ENCODE measurements at places on chromosomes 1 and 21.

DNA sequence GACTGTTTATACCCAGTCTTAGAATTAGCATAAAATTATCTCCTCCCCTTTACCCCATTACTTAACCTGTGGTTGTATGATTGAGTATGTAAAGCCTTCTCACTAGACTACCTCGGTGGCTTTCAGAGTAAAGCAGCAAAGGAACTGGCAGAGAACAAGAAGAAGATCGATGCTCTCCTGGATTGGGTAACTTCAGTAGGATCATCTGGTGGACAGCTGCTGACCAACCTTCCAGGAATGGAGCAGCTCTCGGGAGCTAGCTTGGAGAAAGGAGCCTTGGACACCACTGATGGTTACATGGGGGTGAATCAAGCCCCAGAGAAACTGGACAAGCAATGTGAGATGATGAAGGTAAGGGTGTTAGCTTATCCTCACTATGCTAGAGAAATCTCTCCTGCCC, 138.6 kb upstream of the BMP8A start:
- DNase-seq: no peak

- no peak for DNase-seq
Measured at GRCh38 chr1:8379513-8380186, 61.7 kb downstream of the SLC45A1 start.

GRCh38 chr21:45430521-45431501, 25.8 kb downstream of the COL18A1 start:
- no peak for DNase-seq

DNA sequence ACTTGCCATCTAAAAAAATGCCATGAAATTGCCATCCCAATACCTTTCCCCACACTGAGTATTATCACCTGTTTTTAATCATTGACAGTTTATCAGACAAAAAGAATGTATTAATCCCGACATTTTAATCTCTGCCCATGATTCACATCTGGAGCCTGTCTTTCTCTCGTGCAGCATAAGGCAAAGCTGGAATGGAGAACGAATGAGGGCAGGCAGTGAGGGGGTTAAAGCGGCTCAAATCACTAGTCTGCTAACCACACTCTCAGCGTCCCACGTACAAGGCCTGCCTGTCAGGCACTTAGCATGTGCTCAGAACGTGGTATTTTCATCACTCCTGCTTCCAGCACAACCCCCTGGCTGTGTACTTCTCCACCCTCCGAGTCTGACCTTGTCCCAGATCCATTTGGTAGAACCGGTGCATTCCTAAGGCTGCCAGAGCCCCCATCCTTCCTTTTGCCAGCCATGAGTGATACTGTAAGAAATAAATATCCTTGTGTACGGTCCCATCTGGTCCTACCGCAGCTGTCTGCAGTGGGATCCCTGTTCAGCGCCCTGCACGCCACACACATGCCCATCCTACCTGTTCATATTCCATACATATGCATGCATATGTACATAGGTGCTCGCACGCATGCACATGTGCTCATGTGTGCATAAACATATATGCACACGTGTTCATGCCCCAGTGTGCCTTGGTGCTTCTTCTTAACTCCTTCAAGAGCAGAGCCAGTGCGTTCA, 34.6 kb upstream of the FHAD1 start:
- no peak for DNase-seq

GRCh38 chr21:45301521-45302081, 13.9 kb upstream of the POFUT2 start:
- DNase-seq: no peak

GRCh38 chr1:222893255-222893654, 78.4 kb downstream of the DISP1 start:
- no peak for DNase-seq

GRCh38 chr1:69737527-69738185, 169.9 kb downstream of the LRRC7 start:
- no peak for DNase-seq
